GM12878 (cell line): ENCODE measurements at places on chromosomes 13 and 19.
A peak's percentile ranks its signal among the peaks of the same experiment; 100 is the strongest.

GRCh38 chr19:9917321-9917720 is 19.0 kb downstream of the OLFM2 start:
- no peak for DNase-seq

GRCh38 chr19:11164296-11164695 is 8.7 kb upstream of the SPC24 start:
- DNase-seq: no peak

DNA sequence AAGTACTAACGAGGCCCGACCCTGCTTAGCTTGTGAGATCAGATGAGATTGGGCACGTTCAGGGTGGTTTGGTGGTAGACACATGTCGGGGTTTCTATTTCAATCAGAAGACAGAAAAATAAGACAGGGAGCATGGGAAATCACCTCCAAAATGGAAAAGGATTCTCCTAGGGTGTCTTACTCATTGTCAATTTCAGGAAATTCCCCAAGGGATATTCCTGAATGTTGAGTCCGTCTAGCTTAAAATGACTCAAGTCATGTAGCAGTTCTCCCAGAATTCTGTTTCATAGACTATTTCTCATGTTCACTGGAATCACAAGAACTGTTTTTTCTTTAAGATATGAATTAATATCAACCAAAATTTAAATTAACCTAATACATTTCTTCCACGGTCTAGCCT is 380.1 kb downstream of the EFNB2 start:
- no peak for DNase-seq

GRCh38 chr19:4660181-4660791 is 9.9 kb downstream of the MYDGF start:
- DNase-seq: no peak

- no peak for DNase-seq
Observed at GRCh38 chr19:6723108-6723618, 2.7 kb upstream of the C3 start.

DNA sequence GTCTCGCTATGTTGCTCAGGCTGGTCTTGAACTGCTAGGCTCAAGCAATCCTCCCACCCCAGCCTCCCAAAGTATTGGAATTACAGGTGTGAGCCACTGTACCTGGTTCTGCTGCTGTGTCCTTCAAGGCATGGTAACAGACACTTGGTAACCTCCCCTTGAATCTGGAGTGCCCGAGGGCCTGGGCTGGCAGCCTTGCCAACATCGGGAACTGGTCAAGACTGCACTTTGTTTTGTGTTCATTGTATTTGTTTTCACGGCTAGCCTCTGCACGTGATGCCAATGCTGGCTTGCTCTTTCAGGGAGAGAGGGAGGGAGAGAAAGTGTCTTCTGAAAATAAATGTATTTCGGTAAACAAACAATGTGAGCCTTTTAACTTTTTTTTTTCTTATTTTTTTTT is 12.0 kb downstream of the CERS4 start:
- no peak for DNase-seq

- no peak for DNase-seq
Observed at GRCh38 chr13:80502359-80502758, 161.4 kb upstream of the SPRY2 start.

GRCh38 chr13:51000571-51001260 is 91.1 kb downstream of the RNASEH2B start:
- DNase-seq: no peak

DNA sequence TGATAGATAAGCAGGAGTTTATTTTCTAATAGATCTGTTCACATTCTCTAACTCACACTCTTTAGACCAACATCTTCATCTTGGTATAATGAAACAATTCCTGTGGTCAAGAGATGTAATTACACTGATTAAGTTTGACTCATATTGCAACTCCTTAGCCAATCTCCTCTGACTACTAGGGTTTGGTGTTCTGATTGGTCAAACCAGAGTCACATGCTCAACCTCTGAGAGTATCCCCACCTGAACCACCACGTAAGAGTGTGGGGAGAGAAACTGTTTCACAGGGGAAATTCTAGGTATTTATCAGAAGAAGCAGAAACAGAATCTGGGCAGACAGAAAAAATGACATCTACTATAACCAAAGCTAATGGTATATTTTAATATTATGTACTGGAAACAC is 42.4 kb downstream of the UQCRFS1 start:
- no peak for DNase-seq

DNA sequence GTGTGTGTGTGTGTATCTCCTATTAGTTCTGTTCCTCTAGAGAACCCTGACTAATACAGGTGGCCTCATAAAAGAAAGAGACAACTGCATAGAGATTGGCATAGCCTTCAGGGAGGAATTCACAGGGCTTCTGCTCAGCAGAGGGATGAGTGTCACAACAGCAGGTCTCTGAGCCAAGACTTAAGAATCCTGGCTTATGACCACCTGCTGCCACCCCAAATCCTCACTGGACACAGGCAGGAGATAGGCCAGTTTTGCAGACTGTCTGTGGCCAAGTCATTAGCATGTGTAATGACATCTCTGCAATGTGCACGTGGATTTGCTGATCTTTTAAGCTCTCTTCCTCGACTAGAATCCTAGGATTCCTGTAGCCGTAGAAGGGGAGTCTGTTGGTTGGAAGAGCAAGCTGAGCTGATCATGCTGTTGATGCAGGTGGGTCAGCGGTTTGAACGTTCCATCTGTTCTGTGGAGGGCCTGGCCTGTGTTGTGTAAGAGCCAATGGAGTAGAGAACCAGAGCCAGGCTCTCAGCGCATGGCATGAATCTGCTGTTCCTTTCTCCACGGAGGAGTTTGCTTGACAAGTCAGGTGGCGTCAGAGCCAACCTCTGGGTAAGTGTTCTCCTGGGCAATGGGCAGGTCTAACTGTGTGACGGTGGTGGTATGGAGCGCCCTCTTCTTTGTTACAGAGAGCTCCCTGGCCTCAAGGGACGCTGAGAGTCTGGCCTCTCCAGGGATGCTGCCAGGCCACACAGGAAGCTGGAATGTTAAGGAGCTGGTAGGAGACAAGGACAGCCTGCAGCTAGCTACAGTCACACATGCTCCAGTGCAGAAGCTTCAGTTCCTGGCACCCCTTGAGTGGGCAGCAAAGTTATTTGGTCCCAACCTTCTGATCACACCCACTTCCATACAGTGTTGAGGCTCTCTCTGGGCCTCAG is 503.1 kb downstream of the FOXO1 start:
- DNase-seq: no peak

DNA sequence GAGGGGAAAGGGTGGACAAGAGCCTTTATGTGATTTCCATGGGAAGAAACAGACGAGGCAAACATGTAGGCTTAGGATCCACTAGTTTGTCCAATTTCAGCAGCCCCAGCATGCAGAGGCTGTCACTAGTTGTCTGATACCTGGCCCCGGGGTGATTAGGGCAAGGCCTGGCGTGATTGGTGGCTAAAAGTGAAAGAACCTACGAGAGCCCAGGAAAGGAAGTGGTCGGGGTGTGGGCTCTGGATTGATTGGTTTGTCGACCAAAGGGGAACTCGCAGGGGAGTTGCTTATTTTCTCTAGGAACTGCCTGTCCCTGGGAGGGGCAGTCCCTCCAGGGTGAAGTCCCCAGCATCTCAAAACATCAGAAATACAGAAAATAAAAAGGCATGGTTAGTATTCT is 64.2 kb upstream of the UQCRFS1 start:
- DNase-seq: peak; percentile 19

DNA sequence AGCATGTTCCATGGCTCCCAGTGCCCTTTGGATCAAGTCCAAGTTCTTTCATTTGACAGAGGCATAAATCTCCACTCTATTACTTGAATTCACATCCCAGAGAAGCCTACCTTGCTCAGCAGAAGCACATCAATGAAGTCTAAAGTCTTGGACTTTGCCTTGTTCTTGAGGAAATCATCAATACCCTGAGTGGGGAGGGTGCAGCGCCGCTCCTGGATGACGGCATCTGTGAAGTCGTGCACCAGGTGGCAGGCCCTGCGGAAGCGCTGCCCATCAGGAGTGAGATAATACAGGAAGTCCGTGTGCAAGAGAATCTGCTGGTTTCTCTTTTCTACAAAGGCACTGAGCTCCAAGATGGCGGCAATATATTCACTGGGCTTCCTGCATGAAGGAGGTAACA is 10.6 kb downstream of the CYP4F11 start:
- no peak for DNase-seq

- DNase-seq: peak; percentile 11
Observed at GRCh38 chr19:56350416-56351045, 35.9 kb upstream of the ZSCAN5A start.

- DNase-seq: peak; percentile 84
Observed at GRCh38 chr13:31038834-31039552, 106.5 kb downstream of the TEX26 start.

DNA sequence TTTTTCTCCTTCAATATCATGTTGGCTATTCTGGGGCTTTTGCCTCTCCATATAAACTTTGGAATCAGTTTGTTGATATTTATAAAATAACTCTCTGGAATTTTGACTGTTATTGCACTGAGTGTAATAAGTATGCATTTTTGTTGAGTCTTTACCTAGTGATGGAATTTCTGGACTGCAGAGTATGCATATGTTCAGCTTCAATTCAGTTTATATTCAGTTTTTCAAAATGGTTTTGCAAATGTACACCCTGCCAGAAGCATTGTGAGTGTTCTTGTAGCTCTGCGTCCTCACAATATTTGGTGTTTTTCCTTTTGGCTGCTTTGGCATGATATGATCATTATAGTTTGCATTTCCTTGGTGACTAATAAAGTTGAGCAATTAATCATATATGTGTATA is 43.1 kb downstream of the RASL11A start:
- no peak for DNase-seq

- DNase-seq: no peak
Observed at GRCh38 chr13:86825410-86825809, 845.8 kb upstream of the SLITRK5 start.

GRCh38 chr19:43692385-43692784 is 22.4 kb upstream of the PLAUR start:
- no peak for DNase-seq

DNA sequence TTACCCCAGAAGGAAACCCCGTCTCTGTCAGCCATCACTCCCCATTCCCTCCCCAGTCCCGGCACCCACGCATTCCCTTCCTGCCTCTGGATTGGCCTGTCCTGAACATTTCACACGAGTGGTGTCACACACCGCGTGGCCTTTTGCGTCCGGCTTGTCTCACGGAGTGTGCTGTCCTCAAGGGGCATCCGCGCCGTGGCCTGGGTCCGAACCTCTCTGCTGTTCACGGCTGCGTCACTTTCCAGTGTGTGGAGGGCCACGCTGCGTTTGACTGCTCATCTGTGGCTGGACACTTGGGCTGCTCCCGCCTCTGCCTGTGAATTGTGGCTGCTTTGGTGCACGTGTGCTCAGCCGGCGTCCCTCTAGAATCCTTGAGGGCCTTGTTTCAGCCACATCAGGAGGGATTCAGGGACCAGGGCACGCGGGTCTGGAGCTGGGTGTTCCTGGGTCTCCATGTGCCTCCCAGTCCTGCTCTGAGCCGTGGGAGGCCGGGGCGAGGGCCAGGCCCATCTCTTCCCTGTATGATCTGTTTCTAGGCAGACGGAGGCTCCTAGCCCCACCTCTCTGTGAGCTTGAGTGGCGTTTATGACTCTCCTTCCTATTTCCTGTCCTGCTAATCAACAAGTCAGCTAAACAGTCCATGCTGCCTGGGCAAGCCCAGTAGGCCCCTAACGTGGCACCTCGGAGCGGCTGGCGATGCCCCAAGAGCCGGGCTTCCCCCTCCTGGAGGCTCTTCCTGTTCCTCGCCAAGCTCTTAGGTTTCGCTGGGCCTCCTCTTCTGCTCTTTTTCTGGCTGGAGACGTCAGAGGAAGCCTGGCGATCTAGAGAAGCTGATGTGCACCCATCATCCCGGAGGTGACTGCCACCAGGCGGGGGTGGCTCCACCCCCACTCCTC is 8.1 kb downstream of the STK11 start:
- peak; percentile 47 for DNase-seq

- DNase-seq: no peak
Observed at GRCh38 chr19:50148528-50148927, 14.6 kb downstream of the IZUMO2 start.

DNA sequence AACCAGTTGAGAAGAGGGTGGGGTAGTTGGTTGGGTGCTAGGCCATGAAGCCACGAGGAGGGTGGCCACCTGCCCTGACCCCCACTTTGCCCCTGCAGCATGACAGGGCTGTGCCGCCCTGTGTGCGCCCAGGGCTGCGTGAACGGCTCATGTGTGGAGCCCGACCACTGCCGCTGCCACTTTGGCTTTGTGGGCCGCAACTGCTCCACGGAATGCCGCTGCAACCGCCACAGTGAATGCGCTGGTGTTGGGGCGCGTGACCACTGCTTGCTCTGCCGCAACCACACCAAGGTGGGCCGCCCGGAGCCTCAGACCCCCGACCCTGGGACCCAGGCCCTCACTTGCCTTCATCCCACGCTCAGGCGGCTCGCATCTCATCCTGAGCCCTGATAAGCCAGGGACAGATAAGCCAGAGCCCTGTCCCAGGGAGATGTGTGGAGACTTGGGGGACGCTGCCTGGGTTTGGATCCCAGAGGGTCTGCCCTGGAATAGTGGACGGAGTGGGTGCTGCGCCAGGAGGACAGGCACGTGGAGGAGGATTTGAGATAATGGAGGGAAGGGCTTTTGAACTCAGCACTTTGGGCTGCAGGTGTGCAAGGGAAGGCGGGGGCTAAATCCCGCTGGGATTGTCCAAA is 20.5 kb downstream of the CNFN start:
- DNase-seq: no peak

DNA sequence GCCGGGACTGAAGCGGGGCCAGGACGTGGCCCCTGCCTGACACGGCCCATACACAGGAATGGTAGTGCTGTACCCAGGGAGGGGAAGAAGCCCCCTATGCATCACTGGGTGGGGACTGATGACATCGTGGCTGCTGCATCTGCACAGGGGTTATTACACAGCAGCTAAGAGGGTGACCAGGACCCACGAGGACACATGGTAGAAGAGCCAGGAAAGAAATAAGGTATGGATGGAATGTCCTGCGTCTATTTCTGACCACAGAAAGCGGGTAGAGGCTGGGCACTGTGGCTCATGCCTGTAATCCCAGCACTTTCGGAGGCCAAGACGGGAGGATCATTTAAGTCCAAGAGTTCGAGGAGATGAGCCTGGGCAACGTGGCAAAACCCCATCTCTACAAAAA is 24.1 kb downstream of the DCAF15 start:
- DNase-seq: no peak

DNA sequence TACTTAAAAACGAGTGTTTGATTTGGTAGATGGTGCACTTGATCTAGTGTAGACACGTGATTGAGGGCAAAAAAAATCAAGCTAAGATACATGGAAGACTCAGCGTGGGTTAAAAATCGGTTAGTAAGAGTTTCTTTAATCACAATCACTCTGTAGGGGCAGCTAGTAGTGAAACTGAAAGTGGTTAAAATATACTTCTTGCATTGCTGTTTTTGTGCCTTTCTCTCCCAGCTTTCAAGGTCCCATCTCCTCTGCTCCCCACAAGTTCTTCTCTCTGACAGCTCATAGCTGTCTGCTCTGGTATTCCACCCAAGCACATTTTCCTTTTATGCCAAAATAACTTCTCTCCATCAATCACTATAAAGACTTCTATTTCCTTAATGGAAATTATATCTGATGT is 1089.7 kb downstream of the EFNB2 start:
- DNase-seq: no peak

DNA sequence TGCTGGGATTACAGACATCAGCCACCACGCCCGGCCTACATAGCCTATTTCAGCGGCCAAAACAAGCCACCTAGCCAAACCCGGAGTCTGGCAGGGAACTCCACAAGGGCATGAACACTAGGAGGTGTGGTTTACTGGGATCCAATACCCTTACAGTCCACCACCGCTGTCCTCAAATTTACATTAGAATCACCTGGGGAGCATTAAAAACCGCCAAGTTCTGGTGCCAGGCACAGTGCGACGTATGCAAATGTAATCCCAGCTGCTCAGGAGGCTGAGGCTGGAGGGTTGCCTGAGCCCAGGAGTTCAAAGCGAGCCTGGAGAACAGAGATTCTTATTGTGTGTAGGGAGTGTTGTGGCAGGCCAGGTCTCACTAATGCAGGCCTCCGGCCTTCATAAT is 4.2 kb upstream of the AP1M1 start:
- DNase-seq: no peak
